GM03348 (cell line): ENCODE measurements at places on chromosomes 6 and 20.

DNA sequence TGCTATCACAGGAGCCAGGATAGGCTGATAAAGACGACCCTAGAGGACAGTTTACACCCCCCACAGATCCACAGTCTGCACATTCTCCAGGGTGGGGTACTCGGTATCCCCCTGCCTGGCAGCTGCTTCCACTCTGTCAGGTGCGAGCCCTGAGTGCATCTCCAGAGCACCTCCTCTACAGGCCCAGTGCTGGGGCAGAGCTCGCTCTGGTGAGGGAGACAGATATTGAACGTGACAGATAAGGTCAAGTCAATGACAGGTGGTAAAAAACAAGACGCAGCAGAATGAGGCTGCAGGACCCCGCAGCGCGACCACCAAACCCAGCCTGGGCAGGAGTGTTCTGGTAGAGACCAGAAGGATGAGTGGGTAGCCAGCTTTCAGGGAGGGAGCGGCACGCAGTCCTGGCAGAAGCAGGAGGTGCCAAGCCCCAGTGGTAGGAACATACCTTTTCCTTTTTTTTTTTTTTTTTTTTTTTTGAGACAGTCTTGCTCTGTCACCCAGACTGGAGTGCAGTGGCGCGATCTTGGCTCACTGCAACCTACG, 12.4 kb upstream of the MYL9 start:
- no peak for DNase-seq

DNA sequence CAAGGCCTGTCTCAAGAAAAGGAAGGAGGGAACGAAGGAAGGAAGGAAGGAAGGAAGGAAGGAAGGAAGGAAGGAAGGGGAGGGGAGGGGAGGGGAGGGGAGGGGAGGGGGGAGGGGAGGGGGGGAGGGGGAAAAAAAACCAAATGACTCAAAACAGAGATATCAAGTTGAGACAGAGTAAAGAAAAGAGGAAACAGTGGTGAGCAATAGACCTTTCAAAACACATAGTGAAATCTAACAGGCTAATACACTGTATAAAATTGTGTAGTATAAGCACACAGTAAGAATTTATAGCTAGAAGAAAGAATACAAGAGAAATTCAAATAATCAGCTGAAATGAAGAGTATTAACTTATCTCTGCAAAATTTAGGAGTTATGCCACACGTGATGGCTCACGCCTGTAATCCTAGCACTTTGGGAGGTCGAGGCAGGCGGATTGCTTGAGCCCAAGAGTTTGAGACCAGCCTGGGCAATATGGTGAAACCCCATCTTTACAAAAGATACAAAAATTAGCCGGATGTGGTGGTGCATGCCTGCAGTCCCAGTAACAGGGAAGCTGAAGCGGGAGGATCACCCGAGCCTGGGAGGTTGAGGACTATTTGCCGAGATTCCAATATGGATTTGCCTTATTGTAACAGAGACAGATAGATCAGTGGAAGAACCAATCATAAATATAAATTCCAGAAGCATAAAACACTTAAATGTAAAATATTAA, 123.2 kb downstream of the PRND start:
- no peak for DNase-seq

- peak; percentile 70 for DNase-seq
Measured at GRCh38 chr6:37171970-37172812, 2.2 kb downstream of the PIM1 start.

DNA sequence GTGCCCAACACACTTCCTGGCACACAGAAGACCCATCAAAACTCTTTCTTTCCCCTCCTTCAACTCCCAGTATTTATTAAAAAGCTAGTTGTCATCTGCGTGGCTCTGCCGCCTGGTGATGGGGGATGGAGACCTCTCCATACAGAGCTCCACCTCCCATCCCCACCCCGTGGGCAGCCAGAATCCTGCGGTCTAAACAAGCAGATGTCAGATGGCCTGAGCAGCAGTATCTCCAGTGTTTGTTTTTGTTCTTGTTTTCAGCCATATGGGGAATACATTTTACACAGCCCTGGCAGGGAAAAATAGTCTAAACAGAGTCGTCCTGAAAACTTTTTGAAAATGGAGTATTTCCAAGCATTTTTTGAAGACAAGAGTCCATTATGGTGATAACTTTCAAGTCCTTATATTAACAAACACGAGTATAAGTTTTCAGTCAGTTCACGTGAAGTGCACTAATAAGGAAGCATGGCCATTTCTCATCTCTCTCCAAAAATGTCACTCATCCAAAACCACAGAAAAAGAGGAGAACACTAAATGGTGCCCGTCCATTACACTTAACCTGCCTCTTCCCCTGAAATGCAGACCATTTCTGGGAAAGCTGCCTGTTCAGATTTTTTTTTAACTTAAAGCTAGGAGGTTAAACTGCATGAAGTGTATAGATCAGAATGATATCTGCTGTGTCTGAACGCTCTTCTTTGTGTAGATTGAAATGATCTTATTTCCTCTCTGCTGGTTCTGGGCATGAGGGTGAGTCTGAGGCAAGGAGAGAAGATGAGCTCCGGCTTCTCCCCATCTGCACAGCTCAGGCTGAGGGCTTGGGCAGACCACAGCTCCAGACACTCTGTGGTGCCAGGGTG, 91.0 kb downstream of the TCP11 start:
- DNase-seq: peak; percentile 87

DNA sequence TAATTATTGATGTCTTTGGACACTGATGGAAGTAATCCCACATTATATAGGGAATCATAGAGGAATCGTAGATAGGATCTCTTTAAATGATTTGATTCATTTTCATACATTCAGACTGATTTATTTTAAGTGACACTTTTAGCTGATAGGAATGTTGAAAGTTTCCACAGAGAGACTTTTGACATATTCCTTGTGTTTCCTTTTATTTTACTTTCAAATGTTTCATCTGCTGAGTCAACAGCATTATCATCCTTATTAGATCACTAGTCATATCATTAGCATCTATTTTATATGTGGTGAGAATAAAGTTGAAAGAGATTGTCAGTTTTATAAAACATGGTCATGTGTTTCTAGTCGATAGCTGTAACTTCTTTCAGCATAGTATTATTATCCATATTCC, 13.4 kb downstream of the DCBLD1 start:
- no peak for DNase-seq

DNA sequence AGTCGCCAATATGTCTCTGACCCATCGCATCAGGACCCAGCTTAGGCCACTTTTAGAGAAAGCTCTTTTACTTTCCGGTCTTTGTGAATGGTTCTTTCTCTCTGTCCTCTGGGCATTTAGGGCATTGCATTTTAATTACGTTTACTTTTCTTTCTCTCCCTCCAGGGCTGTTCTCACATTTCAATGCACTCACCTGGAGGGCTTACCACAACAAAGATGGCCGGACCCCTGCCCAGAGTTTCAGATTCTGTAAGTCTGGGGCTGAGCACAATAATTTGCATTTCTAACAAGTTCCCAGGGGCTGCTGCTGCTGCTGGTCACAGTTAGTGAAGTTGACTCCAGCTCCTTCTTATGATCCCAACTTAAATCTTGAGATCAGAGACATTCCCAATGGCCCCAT, 3.0 kb downstream of the ANKRD66 start:
- DNase-seq: no peak

DNA sequence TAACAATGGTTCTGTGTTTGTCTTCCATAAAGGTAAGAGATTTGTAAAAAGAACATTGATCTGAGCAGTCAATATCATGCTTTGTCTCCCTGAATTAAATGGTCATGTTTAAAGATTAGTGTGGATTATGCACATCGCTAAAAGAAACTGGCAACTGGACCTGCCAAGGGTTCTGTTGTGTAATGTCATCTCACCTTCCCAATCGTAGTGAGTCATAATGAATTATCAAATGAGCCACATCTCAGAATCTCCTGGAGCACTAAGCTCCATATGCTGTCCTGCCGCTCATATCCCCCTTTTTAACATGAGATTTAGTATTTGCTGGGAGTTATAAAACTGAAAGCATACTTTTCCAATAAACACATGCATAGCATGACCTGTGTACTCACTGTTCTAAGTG, 187.0 kb upstream of the OPRM1 start:
- no peak for DNase-seq

- no peak for DNase-seq
Measured at GRCh38 chr6:67914419-67914818, 720.7 kb upstream of the ADGRB3 start.

GRCh38 chr20:22462975-22463914, 121.1 kb downstream of the FOXA2 start:
- DNase-seq: no peak

- DNase-seq: peak; percentile 36
Measured at GRCh38 chr20:1185316-1185741, 548 bp upstream of the TMEM74B start.

- DNase-seq: no peak
Measured at GRCh38 chr6:51613558-51613957, 473.9 kb downstream of the PKHD1 start.

DNA sequence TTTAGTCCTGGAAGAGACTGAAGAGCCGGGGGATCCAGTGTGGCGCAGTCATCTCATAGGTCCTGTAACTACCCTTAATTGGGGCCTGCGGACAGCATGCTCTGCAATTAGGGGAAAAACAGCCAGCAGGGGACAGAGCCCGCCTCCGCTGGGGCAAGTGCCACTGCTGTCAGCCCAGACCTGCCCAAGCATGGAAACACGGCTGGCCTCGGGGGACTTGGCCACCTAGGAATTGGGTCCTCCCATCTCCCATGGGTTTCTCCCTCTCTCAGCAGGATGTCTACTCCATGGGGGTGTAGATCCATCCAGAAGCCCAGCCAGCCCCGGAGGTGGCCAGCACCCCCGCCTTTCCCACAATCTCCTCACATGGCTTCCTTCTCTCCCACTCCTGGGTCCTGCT, 3.6 kb downstream of the GHRH start:
- DNase-seq: no peak

- DNase-seq: peak; percentile 48
Measured at GRCh38 chr6:169087443-169088041, 166.1 kb downstream of the THBS2 start.

DNA sequence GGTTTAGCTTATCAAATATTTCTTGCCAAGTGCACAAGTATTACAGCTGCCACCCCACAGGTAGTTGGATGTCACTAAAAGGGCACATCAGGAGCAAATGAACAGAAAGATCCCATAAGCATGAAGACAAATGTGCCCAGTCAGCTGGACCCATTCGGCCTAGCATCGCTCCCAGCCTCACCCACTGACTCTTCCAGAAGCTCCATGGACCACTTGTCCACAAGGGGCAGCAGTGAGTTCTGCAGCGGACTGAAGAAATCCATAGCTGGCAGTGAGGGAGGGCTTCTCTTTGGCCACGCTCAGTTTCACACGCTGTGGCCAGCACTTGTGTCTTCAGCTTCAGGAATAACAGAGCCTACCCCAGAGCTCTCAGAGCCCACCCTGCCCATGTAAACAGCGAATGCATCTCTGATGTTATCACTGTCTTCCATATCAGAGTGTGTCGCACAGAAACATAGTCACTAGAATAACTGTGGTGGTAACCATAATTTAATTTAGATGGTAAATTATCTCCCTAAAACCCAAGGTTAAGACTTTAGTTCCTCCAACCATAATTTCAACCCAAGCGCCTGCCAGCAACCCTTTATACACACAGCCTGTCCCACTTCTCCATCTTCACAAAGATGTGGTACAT, 15.8 kb downstream of the CGA start:
- peak; percentile 76 for DNase-seq

GRCh38 chr6:41025966-41026530, 13.0 kb downstream of the UNC5CL start:
- no peak for DNase-seq

DNA sequence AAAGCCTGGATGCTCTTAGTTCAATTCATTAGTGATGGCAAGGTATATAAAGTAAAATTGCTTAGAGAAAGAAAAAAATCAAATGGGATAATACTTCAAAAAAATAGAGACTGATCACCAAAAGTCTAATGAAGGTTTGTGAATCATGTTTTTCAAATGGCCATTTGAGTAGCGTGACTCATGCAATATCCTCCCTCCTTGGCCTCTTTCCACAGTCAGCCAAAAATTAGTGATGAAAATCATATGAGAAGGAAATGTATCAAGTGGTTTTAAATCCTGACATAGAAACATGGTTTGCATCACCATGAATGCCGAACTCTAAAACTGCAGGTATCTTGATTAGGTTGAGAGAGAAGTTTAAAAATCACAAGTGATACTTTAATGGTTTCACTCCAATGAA, 1.2 kb upstream of the COL19A1 start:
- DNase-seq: peak; percentile 48

GRCh38 chr6:125512621-125513020, 210.9 kb upstream of the HDDC2 start:
- DNase-seq: no peak

DNA sequence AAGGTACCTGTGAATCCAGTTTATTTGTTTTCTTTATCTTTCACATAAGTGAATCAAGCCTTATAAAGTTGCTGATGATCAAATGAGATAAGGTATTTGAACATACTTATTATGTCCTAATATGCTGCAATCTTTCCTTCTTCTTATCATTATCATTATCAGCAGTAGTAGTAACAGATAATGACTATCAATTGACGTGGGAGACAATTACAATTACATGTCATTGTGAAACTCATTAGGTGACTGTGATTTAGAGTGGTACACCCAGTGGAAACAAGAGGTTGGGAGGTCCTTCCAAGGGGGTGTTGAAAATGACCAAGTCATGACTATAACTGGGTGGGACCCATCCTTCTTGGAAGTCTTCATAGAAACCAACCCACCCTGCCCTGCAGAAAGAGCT, 2.8 kb downstream of the CLIC5 start:
- no peak for DNase-seq

- DNase-seq: no peak
Measured at GRCh38 chr6:26044140-26045064, 42.8 kb upstream of the HFE start.

GRCh38 chr20:21707267-21707666, 1.8 kb downstream of the PAX1 start:
- no peak for DNase-seq

- no peak for DNase-seq
Measured at GRCh38 chr6:6655805-6656251, 67.3 kb downstream of the LY86 start.

GRCh38 chr20:14521016-14521415, 183.6 kb upstream of the FLRT3 start:
- no peak for DNase-seq

GRCh38 chr6:135586388-135586787, 88.8 kb upstream of the AHI1 start:
- no peak for DNase-seq

- DNase-seq: no peak
Measured at GRCh38 chr6:16873698-16874097, 112.4 kb upstream of the ATXN1 start.

- DNase-seq: peak; percentile 43
Measured at GRCh38 chr6:43274916-43275597, 23.0 kb upstream of the SLC22A7 start.

- DNase-seq: no peak
Measured at GRCh38 chr6:74755196-74755595, 450.7 kb downstream of the COL12A1 start.
